ENCODE measurements at places on chromosomes 3 and 15.

GRCh38 chr15:85010386-85011159 is 28.9 kb downstream of the PDE8A start:
- DNase-seq = no peak

DNA sequence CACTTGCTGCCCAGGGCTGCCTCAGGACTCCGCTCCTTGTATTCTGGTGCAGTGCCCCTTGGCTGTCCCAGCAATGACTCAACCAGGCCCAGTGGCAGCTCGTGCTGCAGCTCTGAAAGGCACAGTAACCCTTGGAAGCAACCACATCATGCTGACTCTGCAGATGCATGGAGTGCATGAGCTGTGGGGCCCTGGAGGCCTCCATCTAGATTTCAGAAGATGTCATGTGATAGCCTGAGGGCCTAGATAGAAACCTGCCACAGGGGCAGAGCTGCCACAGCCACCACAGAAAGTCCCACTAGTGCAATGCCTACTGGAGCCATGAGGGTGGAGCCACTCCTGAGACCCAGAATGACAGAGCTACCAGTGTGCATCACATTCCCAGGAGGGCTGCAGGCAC is 117.1 kb upstream of the SMAD3 start:
- no peak for DNase-seq

DNA sequence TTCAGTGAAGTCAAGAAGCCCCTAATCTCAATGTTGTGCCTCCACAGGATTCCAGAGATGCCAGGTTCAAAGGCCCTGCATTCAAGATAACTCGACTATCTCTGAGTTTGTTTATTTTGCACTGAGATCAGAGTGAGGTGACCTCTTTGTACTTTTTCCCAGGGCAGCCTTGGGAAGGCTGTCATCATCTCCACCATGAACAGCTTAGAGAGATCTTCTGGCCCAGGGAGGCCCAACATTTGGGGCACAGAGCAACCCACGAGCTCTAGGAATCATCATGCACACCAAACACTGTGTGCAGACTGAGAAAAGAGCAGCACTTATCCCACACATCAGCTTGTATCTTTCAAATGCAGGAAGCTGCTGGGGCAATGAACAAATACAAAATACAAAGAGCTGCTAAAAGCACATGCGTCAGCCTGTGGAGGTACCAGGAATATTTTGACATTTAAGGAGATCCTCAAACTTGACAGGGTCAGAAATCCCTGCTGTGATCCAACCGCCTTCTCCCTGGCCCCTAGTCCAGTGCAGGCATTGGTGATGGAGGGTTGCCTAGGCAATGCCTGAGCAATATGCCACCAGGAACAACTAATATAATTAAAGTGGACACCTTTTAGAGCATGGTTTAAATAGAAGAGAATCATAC is 33.6 kb downstream of the TRIM42 start:
- no peak for DNase-seq

DNA sequence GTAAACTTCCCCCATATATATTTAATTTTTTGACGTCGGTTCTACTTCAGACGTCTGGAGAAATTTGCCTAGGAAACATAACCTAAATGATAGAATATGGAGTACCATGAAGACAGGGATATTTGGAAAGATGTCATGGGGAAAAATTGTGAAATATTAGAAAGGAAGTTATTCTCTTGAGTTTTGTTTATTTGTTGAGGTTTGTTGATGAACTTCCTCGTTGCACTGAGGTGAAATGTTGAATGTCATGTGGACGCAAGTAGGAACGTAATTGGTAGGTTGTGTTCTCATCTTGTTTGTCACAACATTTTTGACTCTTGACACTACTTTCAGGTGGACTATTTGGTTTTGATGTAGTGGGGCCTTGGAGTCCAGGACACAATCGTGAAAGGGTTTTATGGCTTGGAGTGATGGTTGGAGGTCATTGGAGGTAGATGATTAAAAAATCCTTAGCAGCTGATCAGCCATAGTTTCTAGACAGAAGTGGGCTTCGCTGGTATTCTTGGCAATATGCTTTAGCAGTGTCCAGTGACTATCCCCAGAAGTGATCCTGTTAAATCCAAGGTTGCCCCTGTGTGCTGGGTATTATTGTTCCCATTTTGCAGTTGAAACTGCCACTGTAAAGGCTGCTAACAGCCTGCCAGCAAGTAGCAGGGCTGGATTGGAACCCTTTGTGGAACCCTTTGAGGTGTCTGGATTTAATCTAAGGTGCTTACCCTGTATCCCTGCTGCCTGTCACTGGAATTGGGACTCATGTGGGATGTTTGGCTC is 1.5 kb downstream of the ABHD5 start:
- DNase-seq = no peak

DNA sequence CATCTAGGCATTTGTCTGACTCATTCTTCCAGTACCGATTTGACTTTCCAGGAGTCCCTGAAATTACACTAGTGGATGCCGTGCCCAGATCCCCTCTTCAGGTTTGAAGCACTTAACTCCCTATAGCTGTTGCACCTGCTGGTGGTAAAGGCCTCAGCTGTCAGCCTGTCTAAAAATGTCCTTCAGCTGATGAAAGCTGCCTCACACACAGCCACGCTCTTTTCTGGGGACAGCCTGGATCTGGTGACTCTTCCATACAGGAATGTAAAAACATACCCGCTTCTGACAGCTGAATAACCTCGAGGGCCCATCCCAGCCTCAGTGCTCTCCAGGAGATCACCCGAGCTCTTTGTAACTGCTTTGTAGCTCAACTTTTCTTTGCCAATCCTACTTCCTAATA is 534.1 kb upstream of the GRM7 start:
- no peak for DNase-seq

GRCh38 chr3:186994000-186994955 is 64.0 kb downstream of the ST6GAL1 start:
- DNase-seq = no peak
